ENCODE measurements at places on chromosomes 6 and 20. TPM values are rescaled to one million over a fixed set of nuclear protein-coding genes. Genes with fewer than 3 reads are reported as not detected.

DNA sequence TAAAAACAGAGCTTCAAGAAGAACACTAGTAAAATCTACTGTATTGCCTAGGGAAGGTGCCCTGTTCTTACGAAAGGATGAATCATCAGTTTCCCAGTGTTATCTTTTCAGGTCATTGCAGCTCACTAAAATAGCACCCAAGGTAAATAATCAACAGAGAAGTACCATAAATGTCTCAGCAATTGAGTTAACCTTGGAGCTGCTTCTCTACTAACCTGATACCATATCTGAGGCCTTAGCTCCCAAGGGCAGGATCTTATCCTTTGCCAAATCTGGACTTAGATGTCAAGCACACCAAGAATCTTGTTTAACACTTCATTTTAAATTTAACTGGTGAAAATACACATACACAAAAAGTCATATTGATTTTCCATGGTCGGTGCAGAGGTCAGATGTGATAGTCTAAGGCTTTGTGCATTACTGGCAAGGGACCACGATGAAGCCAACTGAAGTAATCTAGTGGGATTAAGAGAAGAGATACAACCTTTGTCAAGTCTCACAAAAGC is 81.5 kb downstream of the EDN1 start:
- DNase-seq: no peak

GRCh38 chr6:106790935-106791334 is 161.6 kb downstream of the QRSL1 start:
- DNase-seq: no peak

- DNase-seq: no peak
These were observed 297.8 kb upstream of the BMP2 start for GRCh38 chr20:6469695-6470094.

GRCh38 chr6:135043846-135044245 is 10.8 kb downstream of the HBS1L start:
- no peak for DNase-seq

DNA sequence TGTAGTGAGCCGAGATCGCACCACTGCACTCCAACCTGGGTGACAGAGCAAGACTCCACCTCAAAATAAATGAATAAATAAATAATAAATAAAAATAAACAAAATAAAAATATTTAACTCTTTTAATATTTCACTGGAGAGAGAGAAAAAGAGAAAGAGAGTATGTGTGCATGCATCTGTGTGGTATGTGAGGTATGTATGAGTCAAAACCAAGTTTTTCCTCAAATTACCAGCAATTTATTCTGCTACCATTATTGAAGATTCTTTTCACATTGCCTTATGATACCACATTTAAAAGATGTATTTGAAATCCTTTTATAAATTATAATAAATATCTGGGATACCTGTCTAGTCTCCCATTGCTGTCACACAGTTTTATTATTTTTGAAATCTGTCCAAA is 122.1 kb downstream of the CD164 start:
- DNase-seq: no peak

BACH2 gene
- 6.5 TPM for polyA plus RNA-seq

LINC00237 gene
- not detected for polyA plus RNA-seq

All from CD4-positive, alpha-beta memory T cell (primary cell).